Suprapubic skin (tissue), 4 donors: ENCODE measurements at places on chromosomes 7 and 10.

DNA sequence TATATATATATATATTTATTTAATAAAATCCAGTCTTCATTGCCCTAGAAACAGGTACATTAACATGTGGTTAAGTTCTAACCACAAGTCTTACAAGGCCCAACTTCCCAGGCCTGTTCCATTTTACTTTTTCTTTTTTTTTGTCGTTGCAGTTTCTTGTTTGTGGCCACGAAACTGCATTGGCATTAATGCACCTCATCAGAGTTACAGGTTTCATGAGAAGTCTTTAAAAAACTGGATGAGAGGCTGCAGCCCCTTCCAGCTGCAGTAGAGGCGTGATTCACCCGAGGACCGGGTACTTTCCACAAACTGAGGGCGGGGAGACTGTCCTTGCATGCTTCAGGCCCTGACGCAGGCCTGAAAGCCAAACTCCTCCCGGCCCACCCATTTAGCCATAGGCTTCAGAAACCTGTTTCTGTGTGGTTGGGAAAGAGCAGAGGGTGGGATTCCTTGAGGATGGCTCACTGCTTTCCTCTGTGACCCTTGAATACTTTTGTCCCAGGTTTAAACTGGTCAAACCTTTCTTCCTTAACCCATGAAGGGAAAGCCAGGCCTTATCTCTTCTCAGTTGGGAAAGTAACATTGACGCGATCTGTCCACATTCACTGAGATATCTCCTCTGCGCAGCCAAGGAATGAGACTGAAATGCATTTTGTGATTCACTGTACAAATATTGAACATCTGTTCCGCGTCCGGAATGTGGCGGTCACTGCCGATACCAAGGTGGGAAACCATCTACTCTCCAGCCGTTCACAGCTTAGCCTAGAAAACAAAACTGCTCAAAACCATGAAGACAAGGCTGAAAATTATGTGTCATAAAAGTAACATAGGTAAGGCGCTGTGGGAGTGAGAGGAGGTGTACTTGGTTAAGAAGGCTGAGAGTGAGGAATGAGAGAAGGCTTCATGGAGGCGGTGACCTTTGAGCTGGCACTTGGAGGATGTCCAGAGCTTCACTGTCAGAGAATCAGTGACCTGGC, 311.7 kb downstream of the GATA3 start:
- no peak for DNase-seq

- no peak for DNase-seq
These were observed 124.8 kb downstream of the MPP7 start for GRCh38 chr10:28177944-28178637.

DNA sequence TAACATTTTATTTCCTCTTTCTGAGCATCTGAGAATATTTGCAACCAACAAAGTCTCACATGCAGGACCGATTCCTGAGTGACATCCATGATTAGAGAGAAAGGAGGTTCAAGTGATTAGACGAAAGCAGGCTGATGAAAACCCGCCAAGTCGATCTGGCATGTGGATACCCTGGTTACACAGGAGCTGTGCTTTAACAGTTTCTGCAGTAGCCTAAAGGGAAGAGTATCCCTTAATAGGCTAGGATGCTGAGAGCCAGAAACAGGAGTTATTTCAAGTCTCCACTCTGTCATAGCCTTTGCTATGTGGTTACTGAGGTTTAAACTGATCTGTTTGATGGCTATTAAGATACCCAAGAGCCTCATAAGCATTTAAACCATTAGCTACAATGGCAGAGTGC, 82.5 kb downstream of the PRKCQ start:
- no peak for DNase-seq

DNA sequence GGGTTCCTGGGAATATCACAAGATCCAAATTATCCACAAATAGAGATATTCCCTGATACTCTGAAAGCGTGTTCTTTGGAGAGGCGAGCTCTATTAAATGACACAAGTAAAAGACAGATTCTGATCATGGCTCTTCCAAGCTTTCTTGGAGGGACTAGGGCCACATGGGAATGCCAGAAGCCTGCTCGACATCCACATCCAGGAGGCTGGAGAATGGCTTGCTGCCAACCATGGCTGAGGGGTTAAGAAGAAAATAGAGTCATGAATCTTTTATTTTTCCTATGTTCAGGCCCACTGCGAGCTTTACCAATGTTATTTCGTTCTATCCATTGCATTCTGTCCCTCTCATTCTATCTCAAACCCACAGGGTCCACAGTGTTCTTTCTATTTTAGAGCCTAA, 1018.0 kb upstream of the CELF2 start:
- no peak for DNase-seq

DNA sequence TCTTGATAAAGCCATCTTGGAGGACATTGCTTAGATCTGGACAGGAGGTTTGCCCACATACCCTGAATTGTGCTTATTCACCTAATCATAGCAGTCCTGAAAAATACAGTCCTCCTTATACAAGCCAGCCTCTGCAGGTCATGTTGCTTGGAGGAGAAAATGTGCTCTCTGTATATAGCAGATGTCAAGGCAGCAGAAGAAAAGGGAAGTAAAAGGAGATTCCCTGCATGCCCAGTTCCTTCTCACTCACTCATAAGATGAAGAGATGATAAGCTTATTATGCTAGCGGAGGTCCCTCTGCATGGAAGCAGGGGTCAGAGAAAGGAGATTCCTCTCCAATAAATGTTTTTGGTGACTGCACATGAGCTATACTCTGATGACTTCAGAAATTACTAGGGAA, 458.8 kb upstream of the ZMIZ1 start:
- no peak for DNase-seq

- DNase-seq: no peak
These were observed 18.6 kb downstream of the FGFR2 start for GRCh38 chr10:121579656-121580055.

DNA sequence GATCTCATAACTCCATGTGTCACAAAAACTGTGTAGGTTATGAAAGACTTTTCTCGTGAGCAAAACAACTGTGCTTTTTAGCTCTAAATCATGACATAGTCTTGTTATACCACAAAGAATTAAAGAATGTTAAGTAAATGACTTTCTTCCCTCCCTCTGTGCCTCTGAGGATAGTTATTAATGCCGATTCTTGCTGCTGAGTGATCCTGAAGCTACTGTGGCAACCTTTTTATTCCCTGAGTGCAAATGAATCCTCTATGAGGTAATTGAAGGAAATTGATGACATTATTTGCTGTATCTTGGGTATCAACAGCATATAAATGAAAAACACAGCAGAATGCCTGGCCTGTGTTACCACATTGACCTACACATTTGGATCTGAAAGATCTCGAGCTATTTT, 142.2 kb upstream of the HDAC9 start:
- no peak for DNase-seq

DNA sequence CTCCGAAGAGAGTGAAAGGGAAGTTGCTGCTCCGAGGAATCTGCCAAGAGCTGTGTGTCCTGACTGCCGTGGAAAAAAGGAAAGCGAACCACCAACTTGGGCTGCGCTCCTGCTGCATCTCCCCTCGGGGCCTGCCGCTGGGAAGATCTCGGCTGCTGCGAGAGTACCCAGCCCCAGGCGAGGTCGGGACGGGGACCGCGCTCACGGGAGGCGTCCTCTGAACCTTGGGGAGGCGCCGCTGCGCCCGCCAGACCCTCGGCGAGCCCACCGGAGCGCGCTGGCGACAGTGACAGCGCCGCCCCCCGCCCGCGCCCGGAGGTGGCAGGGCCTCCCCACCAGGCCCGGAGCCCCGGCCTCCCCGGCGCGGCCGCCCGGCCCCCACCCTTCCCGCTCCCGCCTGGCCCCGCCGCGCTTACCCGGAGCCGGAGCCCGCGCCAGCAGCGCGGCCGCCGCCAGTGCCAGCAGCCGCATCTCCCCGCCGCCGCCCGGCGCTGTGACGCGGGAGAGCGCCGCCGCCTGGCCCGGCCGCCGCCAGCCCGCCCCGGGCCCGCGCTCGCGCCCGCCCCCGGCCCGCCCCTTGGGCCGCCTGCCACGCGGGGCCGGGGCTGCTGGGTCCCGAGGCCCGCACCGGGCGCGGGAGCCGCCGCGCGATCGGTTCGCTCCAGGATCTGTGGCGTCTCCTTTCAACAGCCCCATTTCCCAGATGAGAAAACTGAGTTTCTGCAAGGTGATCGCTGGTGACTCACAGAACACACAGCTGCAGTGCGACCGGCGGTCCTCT, at the start of gene VSTM4:
VSTM4 (minus strand) TSS at position 508 of the 781 bp plus-strand sequence; CDS start at position 471, 37 bp downstream.
- no peak for DNase-seq

DNA sequence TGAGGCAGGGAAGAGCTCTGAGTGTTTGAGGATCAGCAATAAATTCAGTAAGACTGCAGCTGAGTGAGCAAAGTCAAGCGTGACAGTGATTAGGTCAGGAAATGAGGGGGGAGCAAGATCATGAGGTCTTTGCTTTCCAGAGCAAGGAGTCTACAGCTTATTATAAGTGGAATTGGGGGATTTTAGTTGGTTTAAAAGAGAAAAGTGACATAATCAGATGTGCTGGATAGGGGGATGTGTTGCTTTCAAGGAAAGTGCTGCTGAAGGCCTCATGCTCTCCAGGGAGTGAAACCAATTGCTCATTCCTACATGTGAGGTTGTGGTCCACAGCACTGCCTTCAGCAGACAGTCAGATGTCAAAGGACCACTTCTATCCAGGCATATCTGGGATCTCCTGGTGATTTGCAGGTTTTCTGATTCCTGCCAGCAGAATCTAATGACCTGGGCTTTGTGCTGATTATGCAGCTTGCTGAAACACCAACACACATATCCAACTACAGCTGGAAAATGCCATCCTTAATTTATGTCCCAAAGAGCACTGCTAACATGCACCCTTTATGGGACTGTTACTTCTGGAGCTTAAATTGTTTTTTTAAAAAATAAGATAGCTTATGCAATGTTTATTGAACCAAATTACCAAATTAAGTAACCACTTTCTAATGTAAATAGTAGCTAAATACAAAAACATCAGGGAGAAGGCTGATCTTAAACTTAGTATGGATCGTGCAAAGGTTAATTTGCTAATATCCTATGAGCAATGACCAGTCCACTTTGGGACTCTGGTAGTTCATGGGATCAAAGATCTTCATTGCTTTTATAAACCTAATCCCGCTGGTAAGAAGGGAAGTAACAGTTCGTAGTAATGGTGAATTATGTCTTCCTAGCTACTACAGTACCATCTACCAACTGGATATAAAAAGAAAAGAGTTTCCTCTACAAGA, 607.6 kb downstream of the KCNMA1 start:
- no peak for DNase-seq

- no peak for DNase-seq
These were observed 25.6 kb downstream of the TM9SF3 start for GRCh38 chr10:96560966-96561887.

- DNase-seq: no peak
These were observed 58.9 kb downstream of the CALML3 start for GRCh38 chr10:5583525-5584175.

- no peak for DNase-seq
These were observed 56.3 kb upstream of the ZEB1 start for GRCh38 chr10:31262672-31263071.

DNA sequence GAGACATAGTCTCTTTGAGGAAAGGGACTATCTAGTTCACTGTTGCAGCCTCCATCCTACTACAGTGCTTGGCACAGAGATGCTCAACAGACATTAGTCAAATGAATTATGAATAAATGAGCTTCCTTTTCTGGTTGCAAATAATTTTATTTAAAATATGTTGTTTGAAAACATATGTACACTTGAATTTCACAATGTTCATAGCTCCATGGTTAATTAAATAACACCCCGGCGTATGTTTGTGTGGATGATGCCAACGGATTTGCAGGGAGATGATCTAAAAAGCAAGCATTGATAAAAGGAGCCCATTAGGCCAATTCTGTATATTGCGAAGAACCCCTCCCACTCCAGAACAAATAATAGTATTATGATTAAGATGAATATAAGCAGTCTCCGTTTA, 47.8 kb upstream of the ORC5 start:
- no peak for DNase-seq

DNA sequence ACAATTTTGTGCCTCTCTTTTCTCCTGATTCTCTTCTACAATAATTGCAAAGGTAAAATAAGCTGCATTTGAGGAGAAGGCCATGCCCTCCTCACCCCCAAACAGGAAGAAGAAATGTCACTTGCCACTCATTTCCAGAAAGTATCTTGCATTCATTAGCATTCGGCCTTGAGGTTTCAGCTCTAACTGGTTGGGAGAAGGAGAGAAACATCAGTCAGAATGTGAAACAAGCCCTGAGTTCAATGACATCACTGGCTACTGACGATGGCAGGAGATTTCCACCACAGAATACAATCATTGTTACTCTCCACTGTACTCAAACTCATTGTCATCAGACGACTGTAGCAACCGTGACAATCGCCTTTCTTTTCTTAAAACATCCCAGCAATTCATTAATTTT, 72.8 kb downstream of the PRKCQ start:
- DNase-seq: no peak

DNA sequence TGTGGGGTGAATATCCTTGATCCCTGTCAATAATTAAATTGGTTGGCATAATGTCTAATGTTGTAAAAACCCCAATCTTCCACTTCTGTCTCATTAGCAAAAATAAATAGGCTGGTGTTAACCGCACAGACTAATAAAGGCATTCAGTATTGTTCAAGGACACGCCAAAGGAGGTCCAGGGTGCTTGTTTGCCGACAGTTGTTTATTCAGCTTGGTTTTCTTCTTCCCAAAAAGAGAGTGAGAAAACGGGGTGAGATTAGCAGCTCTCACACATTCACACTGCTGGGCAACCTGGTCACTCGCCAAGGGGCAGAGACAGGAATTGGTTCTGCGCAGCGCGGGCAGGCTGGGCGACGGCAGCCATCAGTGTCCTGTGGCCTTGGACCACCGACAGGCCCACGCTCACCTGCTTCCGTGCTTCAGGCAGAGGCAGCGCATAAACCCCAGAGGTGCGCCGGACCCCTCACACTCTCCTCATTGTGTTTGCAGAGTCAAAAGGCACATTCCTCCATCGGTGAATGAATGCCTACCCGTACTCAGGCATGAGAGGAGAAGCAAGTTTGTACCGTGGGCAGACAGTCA, 26.2 kb upstream of the LMBR1 start:
- no peak for DNase-seq

- DNase-seq: no peak
These were observed 112.3 kb downstream of the ARHGAP12 start for GRCh38 chr10:31816318-31816717.

GRCh38 chr7:11506417-11506816, 325.6 kb downstream of the THSD7A start:
- DNase-seq: no peak

- no peak for DNase-seq
These were observed 42.7 kb downstream of the PRF1 start for GRCh38 chr10:70559861-70560260.

DNA sequence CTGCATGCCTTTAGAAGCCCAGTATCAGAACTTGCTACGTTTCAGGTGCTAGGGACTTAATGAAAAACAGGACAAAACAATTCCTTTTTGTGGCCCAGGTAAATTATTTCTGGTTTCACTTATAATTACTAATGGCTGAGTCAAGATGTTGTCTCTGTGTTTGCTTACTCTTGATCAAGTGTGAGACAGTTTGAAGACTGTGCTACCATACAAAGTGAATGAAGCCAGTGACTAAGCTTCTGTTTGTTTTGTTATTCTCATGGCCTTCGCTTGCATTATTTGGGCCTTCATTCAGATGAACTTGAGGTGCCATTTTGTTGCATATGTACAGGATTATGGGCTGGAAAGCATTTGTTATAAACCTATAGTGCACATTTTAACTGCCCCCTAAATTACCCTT, 17.9 kb downstream of the SMNDC1 start:
- DNase-seq: no peak

GRCh38 chr7:33550363-33550762, 355.0 kb upstream of the BMPER start:
- DNase-seq: no peak

GRCh38 chr10:71974489-71975021, 10.4 kb downstream of the CHST3 start:
- DNase-seq: no peak

GRCh38 chr10:123724747-123725146, 58.6 kb downstream of the GPR26 start:
- no peak for DNase-seq
